Activated gamma-delta T cell treated with anti-CD3 and anti-CD28 coated beads, Interleukin-2, amount 50 U/mL, for 16 hours (primary cell): ENCODE measurements at places on chromosomes 6 and 20.

- DNase-seq: no peak
These were observed 14.0 kb downstream of the UST start for GRCh38 chr6:148760568-148761526.

DNA sequence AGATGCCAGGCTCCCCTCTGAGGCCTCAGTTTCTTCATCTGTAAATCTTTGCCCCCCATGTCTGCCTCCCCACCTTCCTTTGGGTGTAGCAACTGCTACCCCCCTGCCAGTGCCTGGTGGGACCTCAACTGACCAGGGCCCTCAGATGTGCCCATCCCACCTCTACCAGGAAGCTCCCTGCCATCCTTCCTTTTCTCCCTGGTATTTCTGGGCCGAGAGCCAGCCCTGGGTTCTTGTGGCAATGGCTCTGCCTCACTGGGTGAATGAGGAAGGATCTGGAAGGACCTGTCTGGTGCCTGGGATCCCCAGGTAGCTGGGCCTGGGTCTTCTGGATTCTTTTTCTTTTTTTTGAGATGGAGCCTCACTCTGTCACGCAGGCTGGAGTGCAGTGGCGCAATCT lies 141.1 kb upstream of the RNF24 start:
- no peak for DNase-seq

DNA sequence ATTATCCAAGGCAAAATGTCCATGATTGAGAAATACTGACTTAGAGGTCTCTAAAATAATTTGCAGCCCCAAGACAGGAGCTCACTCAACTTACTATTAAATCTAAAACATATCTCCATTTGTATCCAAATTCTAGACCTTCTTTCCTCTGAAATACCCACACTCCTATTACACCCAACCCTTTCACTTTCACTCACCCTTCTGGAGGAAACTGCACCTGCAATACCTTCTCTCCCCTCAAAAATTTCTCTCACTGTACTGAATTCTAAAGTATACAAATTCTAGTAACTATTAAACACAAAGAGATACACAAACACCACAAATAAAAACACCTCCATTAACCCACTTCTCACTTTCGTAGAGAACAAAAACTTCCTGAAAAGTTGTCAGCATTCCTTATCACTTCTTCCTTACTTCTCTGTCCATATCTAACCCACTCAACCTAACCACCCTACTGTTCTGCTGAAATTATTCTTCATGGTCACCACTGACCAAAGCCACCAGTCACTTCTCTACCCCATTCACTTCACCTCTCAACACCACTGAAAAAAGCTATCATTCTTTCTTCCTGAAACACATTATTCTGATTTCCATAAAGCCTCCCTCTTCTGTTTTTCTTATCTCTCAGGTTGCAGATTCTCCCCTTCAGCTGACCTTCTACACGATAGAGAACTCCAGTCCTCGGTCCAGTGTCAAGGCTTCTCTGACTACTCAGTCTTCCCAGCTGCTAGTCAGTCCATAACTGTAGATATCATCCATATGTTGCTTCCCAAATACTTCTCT lies 12.0 kb downstream of the LMBRD1 start:
- no peak for DNase-seq

DNA sequence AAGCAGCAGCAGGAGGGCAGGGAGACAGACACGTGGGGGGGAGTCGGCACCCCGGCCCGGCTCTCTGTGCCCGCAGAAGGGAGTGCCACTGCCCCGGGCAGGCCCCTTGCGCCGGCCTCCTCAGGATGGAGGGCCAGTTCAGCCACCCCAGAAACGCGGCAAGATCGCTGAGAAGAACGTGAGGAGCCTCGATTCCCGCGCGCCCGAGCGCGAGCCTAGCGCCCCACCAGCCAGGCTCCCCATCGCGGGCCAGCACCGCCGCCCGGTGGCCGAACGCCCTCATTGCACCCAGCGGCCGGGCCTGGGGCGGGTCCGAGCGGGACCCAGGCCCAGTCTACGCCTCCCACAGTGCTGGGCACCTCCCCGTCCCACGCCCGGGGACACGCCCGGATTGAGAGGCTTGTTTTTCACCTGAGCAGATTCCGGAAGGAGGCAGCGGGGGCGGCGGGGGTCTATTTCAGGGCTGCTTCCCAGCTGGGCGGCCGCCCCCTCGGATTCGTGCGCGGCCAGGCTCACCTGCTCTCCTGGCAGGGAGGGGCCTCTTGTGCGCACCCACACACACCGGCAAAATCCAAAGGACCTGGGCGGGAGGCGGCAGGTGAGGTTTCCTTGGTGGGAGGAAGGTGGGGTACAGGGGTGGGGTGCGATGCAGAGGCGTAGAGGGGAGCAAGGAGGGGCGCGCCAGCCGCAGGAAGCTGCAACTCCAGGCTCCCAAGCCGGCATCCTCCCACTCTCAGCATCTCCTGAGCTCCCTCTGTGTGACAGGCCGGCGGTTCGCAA lies 9.0 kb upstream of the GRM4 start:
- peak; percentile 45 for DNase-seq

DNA sequence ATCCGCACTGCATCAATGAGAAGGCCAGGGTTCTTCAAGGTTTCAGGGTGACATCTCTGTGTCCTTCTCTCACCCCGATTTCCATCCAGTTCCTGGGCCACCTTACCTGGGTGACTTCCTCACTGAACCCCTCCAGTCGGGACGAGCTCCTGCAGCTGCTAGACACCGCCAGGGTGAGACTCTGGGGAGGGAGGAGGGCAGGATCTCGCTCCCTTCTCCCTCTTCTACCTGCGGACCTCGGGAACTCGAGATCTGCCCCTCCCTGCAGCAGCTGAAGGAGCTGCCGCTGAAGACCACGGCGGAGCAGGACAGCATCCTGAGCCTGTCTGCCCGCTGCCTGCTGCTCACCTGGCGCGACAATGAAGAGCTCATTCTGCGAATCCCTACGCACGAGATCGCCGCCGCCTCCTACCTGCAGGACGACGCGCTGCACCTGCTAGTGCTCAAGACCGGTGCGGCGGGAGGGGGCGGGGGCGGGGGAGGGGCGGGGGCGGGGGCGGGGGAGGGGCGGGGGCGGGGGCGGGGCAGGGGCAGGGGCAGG lies 7.5 kb downstream of the CCM2L start:
- DNase-seq: no peak

- no peak for DNase-seq
These were observed 37.6 kb upstream of the AVP start for GRCh38 chr20:3121955-3122610.

DNA sequence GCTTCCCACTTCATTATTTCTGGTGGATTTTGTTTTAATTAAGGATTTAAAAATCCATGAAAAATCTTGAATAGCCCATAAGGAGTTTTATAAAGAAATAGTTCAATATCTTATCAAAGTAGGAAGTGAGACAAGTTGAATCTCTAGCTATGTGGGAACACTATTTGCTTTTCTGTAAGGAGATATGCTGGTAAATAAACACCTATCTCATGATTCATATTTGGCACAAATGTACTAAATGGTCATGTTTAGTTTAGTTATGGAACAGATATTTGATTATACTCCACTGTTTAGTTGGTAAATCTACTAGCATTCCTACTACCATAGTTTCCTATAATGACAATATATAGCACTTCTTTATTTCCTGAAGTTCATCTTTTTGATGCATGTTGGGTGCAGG lies 239.9 kb upstream of the CEP162 start:
- DNase-seq: no peak
